Adrenal gland (tissue), 19 donors: ENCODE measurements at places on chromosomes 13 and 19. TPM values are rescaled to one million over a fixed set of nuclear protein-coding genes. Genes with fewer than 3 reads are reported as not detected.

SIGLEC12 gene
- total RNA-seq = not detected

NLRP4 gene
- total RNA-seq = not detected

KIRREL2 gene
- total RNA-seq = 0.08 TPM

CACNG6 gene
- total RNA-seq = not detected

UBL3 gene
- total RNA-seq = 23.3 TPM

ZNF428 gene
- total RNA-seq = 67.7 TPM

F10 gene
- total RNA-seq = 10.6 TPM

C2CD4C gene
- total RNA-seq = 2.1 TPM

IQCN gene
- total RNA-seq = 2.1 TPM

ADPRHL1 gene
- total RNA-seq = 3.4 TPM

ZNF780B gene
- total RNA-seq = 8.8 TPM

- H3K4me1 ChIP-seq = no peaks in the 10 kb centered on the region
- DNase-seq = no peak
- no peaks in the 10 kb centered on the region for H3K27me3 ChIP-seq
- no peak overlapping the region for H3K27ac ChIP-seq
- H3K36me3 ChIP-seq = peaks cover 30% of the 10 kb centered on the region
- no peak overlapping the region for H3K4me3 ChIP-seq
Observed at GRCh38 chr19:3210347-3211017, 14.0 kb upstream of the CELF5 start.

DNA sequence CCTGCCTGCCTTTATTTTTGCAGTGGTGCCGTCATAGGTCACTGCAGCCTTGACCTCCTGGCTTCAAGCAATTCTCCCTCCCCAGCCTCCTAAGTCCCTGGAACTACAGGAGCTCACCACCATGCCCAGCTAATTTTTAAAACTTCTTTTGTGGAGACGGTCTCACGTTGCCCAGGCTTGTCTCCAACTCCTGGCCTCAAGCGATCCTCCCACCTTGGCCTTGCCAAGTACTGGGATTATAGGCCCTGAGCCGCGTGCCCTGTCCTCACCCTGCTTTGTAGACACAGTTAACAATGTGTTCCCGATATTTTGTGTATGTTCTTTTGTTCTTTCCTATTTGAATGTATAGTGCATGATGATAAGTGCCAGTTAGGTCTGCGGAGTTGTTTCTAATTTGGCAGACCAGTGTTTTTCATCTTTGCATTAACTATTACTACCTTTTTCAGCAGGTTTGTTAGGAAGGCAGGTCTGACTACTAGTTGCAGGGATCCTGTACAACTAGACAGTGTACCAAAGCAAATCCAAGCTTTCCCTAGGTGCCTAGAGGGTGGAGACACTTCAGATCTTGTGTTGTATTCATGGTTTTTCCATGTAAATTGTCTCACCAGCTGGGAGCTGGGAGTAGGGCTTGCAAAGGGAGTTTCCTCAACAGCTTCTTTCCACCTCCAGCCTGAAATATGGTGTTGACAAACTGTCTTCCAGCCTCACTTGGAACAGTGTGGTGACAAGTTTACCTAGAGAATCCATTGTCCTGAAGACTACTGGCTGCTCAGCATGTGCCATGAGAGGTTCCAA is 9.5 kb upstream of the WTIP start:
- H3K4me3 ChIP-seq = no peak overlapping the region
- no peaks in the 10 kb centered on the region for H3K27me3 ChIP-seq
- H3K36me3 ChIP-seq = peaks cover 52% of the 10 kb centered on the region
- H3K4me1 ChIP-seq = peaks cover 10% of the 10 kb centered on the region

- H3K27ac ChIP-seq = no peak overlapping the region
- no peaks in the 10 kb centered on the region for H3K36me3 ChIP-seq
- no peaks in the 10 kb centered on the region for H3K27me3 ChIP-seq
- no peak overlapping the region for H3K4me3 ChIP-seq
- DNase-seq = no peak
Observed at GRCh38 chr13:42405665-42406390, 133.9 kb downstream of the AKAP11 start.

GRCh38 chr13:30835442-30835841 is 70.6 kb upstream of the MEDAG start:
- no peak overlapping the region for H3K4me3 ChIP-seq
- H3K36me3 ChIP-seq = no peaks in the 10 kb centered on the region
- peaks cover 15% of the 10 kb centered on the region for H3K4me1 ChIP-seq
- no peak for DNase-seq
- H3K27me3 ChIP-seq = no peaks in the 10 kb centered on the region
- no peak overlapping the region for H3K27ac ChIP-seq

DNA sequence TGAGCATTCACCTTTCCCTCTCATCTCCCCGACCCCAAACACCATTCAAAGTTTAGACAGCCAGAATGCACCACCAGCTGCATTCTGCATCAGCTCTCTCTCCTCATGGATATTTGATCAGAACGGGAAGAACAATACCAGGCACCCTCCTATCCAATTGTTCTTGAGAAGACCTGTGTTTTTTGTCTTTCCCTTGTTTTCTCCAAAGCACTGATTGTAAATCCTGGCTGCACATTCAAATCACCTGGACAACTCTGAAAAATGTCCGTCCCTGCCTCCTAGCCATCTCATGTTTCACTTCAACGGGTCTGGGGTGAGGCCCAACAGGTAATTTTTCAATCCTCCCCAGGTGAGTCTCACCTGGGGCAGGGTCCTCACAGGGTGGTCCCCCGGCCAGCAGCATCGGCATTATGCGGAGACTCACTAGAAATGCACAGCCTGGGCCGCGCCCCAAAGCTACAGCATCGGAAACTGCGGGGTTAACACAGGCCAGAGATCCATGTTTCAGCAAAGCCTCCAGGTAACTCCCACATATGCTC is 5.5 kb downstream of the IRS2 start:
- H3K4me3 ChIP-seq = peak overlapping the region; percentile 67
- H3K4me1 ChIP-seq = peaks cover 47% of the 10 kb centered on the region
- peaks cover 27% of the 10 kb centered on the region for H3K36me3 ChIP-seq
- peak overlapping the region; percentile 98 for H3K27ac ChIP-seq

DNA sequence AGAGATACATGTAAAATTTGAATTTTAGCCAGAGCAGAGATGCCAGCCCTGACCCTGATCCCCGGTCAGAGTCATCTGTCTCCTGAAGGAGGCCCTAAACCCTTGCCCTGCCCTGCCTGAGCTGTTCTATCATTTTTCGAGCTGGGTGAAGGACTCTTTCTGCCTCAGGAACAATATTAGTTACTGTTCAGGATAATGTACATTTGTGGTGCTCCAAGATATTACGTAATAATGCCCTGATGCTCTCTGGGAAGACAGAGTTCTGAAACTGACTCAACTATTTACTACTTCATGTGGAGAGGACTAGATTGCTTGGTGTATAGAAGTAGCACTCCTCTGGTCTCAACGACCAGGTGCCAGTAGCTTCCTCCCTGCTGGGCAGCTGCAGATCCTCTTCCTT is 37.9 kb upstream of the UBL3 start:
- no peaks in the 10 kb centered on the region for H3K27me3 ChIP-seq
- no peak overlapping the region for H3K27ac ChIP-seq
- DNase-seq = no peak
- no peaks in the 10 kb centered on the region for H3K4me1 ChIP-seq

GRCh38 chr13:51148952-51149573 is 38.0 kb upstream of the C13orf42 start:
- H3K27me3 ChIP-seq = no peaks in the 10 kb centered on the region
- no peaks in the 10 kb centered on the region for H3K4me1 ChIP-seq
- no peak overlapping the region for H3K4me3 ChIP-seq
- H3K27ac ChIP-seq = no peak overlapping the region
- H3K36me3 ChIP-seq = no peaks in the 10 kb centered on the region
- peak; percentile 45 for DNase-seq

GRCh38 chr19:3154957-3155736 is 19.3 kb downstream of the GNA15 start:
- H3K4me1 ChIP-seq = peaks cover 8% of the 10 kb centered on the region
- no peak overlapping the region for H3K4me3 ChIP-seq
- no peaks in the 10 kb centered on the region for H3K36me3 ChIP-seq
- no peaks in the 10 kb centered on the region for H3K27me3 ChIP-seq
- peak; percentile 93 for DNase-seq
- no peak overlapping the region for H3K27ac ChIP-seq

GRCh38 chr13:26562512-26562890 is 5.0 kb downstream of the WASF3 start:
- H3K4me1 ChIP-seq = peaks cover 15% of the 10 kb centered on the region
- no peak overlapping the region for H3K27ac ChIP-seq
- no peak for DNase-seq
- no peak overlapping the region for H3K4me3 ChIP-seq
- no peaks in the 10 kb centered on the region for H3K27me3 ChIP-seq
